Activated T-cell treated with anti-CD3 and anti-CD28 coated beads, Interleukin-2, amount 50 U/mL, for 48 hours (primary cell): ENCODE measurements at places on chromosomes 3 and 15.

- no peak for DNase-seq
Measured at GRCh38 chr3:88767746-88768145, 339.7 kb upstream of the EPHA3 start.

DNA sequence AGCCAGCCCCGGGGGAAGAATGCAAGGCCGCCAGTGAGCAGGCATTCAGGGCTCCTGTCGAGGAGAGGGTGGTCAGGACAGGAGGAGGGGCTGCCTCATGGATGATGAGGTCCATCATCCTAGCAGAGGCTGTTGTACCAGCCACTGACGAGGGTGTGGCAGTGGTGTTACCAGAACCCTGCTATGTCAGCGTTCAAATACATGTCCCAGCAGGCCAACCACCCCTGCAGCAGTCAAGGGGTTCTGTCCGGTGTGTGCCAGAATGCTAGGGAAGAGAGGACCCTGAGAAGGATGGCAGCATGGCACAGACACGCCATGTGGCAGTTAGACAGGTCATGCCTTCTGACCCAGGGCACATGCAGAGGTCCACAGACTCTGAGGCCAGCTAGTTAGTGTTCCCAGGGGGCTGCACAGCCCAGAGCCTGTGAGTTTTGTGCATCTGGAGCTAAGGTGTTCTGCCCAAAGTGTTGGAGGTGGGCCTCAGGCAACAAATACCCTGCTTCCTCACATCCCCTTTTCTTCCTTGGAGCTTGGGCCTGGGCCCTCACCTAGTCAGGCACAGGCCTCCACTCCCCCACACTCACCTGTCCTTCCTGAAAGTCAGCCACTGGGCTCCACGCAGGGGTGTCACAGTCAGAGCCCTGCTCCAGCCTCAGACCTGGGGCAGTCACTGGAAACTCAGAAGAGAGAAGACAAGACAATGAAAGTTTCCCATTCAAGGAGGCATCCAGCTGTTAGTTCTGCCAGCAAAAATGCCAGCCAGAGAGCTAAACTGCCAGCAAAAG is 7.8 kb downstream of the PAK6 start:
- DNase-seq, result no peak

GRCh38 chr3:67998281-67998680 is 343.9 kb upstream of the SUCLG2 start:
- DNase-seq, result no peak

DNA sequence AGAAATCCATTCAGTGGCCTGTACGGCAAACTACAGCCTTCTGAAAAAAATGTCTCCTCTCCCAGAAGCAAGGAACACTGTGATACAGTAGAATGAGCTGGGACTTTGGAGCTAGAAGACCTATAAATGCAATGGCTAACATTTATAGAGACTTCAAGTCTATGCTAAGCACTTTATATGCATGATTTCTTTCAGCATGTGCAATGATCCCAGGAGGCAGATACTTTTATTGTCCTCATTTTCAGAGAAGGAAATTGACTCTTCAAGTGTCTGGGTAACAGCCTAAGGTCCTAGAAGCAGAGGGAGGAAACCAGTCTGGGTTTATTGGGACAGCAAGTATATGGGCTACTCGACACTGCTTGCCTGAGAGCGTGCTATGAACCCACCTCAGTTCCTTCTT is 140.9 kb downstream of the ALDH1A2 start:
- no peak for DNase-seq

DNA sequence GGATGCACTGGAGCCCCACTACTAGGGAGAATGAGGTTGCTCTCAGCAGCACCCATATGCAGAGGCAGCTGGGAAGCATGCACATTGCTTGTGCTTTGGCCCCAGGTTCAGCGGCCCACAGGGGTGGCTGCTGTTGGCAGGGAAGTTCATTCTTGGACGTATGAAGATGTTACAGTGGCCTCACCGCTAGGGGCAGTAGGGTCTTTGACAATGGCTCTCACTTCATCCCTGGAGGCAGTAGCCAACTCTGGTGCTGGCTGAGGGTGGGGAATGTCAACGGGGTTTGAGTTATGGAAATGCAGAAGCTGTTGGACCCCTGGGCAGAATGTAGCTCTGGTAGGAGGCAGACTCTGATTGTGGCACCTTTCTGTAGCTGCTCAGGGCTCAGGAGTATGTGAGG is 279.9 kb downstream of the SCAPER start:
- no peak for DNase-seq

- no peak for DNase-seq
Measured at GRCh38 chr3:99966662-99967416, 147.5 kb downstream of the FILIP1L start.

- DNase-seq, result no peak
Measured at GRCh38 chr3:155010416-155010815, 69.7 kb upstream of the MME start.

DNA sequence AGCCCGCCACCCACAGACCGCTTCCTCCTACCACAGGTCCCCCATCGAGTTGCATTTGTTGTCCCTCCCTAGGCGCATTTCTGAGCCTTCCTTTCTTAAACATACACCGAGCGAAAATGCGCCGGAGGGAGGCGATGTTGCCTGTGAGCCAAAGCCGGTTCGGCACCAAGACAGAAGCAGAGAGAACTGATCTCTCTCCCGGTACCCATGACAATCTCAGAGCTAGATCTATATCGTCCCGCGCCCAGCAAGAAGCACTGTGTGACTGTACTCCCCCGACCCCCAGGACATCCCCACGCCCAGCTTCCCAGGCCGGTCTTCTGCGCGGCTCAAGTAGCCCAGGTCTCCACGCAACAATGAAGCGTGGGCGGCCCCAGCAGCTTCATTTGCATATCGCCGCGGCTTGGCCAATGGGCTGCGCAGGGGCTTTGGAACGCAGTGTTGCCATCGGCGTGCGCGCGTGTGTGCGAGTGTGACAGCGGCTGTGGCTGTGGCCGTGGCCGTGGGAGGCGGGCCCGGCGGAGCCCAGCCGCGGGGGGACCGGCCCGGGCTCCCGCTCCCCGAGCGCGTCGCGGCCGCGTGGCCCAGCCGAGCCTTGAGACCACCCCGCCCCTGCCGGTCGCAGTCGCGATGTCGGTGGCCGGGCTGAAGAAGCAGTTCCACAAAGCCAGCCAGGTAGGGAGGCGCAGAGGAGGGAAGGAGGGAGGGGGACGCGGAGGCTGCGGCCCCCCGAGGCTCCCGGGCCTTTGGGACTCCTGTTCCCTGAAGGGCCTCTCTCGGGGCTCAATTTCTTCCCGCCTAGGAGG is at the start of gene SH3GL3:
Gene SH3GL3 (plus strand): TSS at position 438 of the 806 bp plus-strand sequence. CDS start 193 bp downstream, at position 631.
- DNase-seq, result peak; percentile 72

DNA sequence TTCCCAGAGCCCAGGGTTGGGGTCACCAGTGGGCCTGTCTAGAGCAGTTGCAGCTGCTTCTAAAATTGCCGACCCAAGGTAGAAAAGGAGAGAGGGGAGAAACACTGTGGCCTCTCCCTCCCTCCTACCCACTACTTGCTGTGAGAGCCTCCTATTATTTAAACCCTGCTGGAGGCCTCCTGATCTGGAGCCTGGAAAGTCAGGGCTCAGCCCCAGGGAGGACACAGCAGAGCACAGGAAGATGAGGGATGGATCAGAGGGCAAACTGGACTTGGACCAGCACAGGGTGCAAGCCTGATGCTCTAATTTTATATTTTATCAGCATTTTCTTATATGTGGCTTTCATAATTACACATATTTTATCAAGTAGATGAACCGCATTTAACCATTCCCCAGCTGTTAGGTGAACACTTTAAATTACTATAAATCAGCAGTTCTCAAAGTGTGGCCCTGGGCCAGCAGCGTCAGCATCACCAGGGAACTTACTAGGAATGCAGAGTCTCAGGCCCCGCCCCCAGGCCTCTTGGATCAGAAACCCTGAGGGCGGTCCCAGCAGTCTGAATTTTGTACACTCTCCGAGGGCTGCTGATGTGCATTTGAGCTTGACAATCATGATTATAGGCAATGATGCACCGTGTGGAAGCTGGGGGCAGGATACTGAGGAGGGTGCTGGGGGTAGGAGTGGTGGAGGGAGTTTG is 26.7 kb downstream of the SMAD3 start:
- DNase-seq, result no peak

DNA sequence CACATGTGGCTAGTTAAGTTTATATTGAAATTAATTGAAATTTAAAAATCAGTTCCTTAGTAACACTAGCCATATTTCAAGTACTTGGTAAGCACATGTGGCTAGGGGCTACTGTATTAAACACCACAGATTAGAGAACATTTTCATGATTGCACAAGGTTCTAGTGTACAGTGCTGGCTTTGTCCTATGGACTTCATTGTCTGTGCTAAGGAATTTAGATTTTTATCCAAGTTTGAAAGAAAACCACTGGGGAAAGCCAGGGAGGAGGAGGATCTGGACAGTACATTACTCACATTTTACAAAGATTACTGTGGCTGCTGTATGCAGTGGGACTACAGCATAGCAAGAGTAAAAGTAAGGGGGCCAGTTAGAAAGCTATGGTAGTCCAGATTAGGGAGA is 13.9 kb downstream of the STAC start:
- DNase-seq, result no peak

DNA sequence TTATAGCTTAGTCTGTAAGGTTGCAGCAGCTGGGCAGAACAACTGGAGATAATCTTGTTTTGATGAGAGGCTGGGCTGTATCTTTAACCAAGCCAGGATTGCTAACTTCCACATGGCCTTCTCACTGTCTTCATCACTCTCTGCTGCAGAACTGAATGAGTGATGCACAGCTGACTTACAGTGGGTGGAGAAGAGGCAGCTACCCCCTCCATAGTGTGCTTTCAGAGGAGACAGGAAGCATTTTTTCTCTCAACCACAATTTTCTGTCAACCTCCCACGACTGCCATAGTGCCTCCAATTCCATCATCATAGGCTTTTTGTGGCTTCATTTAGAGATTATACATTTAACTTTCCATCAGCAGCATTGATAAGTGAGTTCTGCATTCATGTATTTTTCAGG is 168.2 kb downstream of the CLSTN2 start:
- no peak for DNase-seq
